Right atrium auricular region (tissue), 2 donors: ENCODE measurements at places on chromosomes 2 and 18.

DNA sequence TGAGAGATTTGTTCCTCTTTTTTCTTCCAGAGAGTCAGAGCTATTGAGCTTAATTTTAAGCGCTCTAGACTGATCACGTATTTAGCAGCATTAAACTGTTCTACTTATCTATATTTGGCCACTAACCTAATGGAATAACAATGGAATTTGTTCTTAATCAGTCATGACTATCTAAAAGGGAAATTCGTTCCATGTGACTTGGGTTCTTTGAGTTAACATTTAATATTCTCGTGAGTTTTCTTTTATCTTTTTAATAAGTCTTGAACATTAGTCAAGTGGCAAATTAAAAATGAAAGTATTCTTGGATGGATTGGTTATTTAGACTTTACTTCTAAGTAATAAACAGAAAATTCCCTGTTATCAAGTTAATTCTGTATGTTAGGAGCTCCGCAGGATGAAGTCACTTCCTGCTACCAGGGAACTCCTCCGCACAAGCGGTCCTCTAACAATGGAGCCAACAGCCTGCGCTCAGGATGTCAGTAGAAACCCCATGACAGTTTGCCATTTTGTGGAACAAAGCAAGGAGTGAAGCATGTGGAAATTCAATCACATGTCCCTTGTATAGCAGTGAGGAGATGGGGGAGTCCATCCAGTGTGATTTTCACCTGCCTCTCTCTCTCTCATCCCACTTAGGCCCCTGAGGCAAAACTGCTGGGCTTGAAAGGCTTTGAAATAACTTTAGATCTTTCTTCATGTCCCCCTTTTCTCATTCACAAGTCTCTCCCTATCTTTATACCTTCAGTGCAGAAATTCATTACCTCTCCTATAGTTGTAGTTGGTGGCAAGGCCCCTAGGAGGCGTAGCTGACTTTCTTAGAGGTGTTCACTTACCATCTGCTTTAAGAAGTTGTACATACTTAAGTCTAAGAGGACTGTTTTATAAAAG is 138.1 kb downstream of the WDR7 start:
- DNase-seq, result peak; percentile 58

- DNase-seq, result no peak
These were observed 121.0 kb upstream of the KYNU start for GRCh38 chr2:142756430-142756829.

- no peak for DNase-seq
These were observed 161.4 kb downstream of the ZEB2 start for GRCh38 chr2:144358374-144358964.

GRCh38 chr2:136658201-136658600 is 107.1 kb upstream of the THSD7B start:
- DNase-seq, result no peak

- DNase-seq, result no peak
These were observed 368.1 kb downstream of the EIPR1 start for GRCh38 chr2:3009483-3009882.

DNA sequence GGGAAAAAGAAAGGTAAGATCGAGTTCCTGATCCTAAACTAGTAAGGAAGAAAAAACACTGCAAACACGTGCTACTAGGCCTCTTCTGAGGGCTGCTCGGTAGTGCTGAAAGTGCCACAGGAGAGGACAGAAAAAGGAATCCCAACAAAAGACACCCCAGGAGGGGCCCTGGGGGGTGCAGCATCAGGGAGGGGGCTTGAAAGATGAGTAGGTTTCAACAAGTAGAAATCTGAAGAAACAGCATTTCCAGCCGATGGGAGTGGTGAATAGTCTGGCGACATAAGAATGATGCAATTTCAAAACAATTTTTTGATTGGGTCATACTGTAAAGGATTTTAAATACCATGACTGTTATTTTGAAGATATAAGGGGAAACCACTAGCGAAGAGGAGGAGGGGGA is 98.6 kb downstream of the NOL10 start:
- no peak for DNase-seq

GRCh38 chr18:51811883-51812282 is 528.1 kb upstream of the DCC start:
- DNase-seq, result no peak

DNA sequence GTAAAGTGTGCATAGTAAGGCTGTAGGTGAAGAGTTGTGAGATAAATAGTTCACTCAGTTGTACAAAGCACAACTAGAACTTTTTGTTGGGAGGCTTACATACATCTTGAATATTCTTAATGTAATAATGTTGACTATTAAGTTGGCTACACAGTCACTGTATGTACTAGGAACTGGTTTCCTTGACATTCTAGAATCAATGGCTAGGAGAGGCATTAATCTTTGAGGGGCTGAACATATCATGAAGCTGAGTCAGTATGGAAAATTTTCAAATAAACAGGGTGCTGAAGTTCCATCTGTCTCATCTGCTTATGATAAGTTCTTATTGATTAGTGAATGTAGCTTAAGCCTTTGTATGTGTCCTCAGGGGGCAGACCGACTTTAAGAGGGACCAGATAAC is 23.4 kb downstream of the METTL21A start:
- DNase-seq, result no peak

DNA sequence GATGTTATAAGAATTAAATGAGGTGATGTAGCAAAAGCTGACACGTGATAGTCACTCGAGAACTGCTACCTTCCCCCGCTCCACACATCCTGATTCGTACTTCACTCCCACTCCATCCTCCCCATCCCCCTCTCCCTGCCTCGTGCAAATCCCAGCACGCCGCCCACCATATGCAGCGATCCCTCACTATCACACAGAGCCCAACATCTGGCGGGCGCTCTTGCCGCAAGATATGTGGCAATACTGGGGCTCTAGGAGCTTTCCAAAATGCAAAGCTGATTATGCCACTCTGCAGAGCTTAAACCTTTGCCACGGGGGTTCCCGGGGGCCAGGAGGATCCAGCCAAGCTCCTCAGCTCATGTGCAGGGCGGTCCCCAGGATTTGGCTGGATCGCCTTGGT is 37.4 kb downstream of the DNMT3A start:
- no peak for DNase-seq
